ENCODE measurements at places on chromosomes 16 and 17. TPM values are rescaled to one million over a fixed set of nuclear protein-coding genes. Genes with fewer than 3 reads are reported as not detected.

GRCh38 chr16:17940584-17941364, 395.8 kb downstream of the NPIPA8 start:
- DNase-seq, result no peak

DNA sequence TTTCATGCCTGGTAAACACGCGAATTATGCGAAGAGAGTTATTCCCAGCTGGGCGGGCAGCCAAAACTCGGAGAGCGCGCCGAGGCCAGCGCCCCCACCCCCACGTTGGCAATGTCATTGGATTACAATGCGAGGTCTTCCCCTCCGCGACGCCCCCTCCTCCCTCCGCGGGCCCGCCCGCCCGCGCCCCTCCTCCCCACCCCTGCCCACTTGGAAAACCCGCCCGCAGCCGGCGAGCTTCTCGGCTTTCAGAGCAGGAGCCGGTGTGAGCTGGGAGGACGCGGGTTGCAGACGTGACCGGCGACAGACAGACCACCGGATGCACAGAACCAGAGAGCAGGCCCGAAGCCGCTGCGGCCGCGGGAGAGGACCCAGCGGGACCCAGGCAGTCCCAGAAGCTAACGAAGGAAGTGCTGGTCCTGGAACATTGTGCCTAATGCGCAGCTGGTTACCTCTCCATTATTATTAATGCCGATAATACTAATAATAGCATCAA, 4.0 kb downstream of the NOG start:
- no peak for DNase-seq

DNA sequence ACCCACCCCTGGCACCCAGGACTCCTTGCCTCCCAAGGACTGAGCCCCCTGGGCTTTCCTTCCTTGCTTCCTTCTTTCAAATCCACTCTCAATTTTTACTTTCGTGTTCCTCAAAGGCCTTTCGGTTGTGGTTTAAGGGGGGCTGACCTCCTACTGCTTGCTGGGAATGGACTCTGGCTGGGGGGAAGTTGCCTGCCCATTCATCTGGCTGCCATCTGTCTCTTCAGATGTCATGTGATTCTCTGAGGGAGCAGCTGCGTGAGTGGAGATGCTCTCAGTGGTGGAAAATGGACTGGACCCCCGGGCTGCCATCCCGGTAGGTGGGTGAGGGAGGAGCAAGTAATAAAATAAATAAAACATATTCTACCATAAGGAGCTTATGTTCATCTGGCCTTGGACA, 93.8 kb upstream of the RPRML start:
- no peak for DNase-seq

DNA sequence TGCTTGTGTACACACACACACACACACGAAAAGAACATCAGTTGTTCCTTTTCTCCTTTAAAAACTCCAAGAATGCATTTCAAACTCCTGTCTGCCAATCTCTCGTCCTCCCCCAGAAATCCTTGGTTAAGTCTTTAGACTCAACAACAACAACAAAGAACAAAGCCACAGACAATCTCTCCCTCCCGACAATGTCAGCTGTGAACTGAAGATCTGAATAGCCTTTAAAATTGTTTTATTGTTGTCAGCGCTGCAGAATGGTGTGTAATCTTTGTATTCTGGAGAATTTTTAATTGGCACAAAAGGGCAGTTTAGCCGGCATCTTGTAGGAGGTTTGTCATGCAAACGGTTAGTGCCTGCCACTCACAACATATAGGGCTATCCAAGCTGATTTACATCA, 219.5 kb downstream of the MSI2 start:
- DNase-seq, result no peak

DNA sequence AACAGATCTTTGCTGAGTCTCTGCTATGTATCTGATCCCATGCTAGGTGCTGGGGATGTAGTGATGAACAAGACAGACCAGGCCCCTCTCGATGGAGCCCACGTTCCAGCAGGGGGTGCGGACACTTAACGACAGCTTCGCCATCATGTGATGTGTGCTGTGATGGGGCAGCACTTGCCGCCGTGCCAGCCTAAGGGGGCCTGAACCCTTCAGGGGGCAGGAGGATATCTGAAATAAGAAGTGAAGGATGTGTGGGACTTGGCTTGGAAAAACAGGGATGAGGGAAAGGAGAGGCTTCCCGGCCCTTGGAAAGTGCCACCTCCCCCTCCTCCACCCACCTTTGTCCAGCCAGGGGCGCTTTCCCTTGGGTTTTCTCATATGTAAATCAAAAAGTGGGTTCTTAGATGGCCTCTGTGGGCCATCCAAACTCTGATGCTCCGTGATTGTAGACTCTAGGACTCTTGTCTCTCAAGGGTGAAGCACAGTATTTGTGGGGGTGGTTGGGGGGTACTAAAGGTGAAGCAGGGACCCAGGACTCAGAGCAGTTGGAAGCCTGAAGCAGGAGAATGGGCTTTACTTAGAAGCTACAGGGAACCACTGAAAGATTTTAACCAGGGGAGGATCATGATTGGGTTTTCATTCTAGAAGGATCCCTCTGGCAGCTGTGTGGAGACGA, 4.0 kb upstream of the DLX3 start:
- DNase-seq, result no peak

The C1QL1 gene
- 0.84 TPM for total RNA-seq
